Stimulated activated CD8-positive, alpha-beta memory T cell treated with anti-CD3 and anti-CD28 coated beads, Interleukin-2, amount 100 ng/mL, for 48 hours (primary cell): ENCODE measurements at places on chromosomes 3 and 15.

GRCh38 chr3:187014417-187014864 lies 84.1 kb downstream of the ST6GAL1 start:
- no peak for DNase-seq

DNA sequence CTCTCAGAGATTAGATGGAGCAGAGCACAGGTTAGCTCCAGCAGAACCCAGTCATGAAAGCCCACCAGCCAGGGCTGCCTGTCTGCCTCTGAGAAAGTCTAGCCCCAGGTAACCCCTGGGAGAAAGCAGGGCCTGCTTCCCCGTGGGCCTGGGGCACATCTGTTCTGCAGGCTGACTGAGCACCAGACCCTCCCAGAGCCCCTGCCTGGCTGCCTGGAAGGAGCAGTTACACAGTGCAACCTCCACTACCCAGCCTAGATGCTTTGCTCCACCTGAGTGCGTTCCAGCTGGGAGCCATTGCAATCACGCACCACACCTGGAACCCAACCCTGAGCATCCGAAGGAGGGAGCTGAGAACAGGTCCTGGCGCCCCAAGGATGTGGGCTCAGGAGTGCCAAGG lies 24.7 kb upstream of the OR5K4 start:
- DNase-seq = no peak

DNA sequence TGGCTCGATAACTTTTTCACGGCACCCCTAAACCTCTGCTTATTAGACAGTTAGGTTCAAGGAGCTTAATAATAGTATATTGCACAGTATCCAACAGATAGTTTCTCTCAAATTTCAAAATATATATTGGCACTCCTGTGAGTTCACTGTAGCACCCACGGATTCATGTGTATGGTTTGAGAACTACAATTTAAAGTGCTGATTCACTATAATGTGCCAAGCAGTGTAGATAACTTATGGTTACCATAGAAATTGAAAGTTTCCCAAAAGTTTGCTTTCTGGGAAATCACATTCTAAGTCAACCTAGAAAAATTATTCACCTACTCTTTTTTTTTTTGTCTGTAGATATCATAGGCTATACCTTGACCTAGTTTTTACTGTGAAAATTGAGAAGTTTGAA lies 86.6 kb downstream of the GAP43 start:
- DNase-seq = no peak

DNA sequence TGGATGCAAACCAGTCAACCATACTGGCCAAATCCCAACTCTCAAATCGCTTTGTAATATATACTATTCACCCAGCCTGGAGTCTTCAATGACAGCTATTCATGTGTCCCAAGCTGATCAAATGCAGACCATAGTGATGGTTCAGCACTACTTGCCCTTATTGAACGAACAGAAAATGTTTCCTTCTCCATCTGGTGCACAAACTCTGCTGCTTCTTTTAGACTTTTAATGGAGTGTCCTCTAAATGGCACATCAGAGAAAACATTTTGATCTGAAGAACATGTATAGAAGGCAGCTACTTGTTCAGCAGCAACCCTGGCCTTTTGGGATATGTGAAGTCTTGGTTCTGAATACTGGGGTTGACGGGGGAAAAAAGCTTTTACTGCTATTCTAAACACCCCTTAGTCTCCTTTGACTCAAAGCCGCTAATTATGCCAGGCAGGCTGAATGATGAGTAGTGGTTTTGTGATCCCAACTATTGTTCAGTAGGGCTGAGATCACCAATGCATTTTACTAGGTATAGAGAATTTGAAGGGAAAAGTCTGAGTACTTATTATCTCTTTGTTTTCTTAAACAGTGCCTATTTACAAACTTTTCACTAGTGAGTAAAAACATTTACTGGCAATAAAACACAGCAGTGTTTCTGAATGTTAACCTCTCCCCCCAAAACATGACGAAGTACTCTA lies 781.2 kb downstream of the ROBO1 start:
- no peak for DNase-seq

DNA sequence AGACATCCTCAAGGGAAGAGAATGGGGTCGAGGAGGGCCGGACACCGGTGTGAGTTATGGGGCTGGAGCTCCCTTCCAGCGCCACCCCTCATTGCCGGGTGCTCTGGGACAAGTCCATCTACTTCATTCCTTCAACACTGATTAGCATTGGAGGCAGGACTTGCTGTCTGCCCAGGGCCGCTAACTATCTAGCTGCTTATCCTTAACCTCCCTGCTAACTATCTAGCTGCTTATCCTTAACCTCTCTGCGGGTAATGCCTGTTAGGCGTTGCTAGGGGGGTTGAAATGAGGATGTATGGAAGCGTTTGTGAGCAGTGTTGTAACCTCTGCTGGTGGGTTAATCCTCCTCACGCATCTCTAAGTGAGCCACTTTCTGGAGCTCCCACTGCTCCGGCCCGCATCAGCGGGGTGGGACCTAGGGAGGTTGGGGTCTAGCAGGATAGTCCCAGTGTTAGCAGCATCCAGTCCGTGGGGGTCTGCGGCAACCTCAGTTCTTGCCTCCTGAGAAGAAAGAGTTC lies 10.9 kb upstream of the CHAC1 start:
- no peak for DNase-seq

- no peak for DNase-seq
Observed at GRCh38 chr3:189363590-189364255, 192.0 kb downstream of the TPRG1 start.

DNA sequence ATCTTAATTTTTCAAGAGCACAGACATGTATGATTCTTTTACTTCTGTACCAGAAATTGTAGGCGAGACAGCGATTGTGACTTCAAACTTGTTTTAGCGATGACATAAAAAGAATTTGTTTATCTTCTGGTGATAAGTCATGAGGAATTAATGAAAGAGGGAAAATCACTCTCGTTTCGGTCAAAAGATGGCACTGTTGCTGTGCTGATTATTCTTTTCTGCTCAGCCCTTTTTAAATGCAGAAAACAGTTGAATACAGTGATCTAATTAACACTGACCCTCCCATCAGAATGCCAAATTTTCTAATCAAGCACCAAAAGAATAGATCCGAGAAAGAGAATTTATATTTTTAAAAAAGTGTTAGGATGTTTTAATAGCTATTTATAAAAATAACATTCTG lies 52.6 kb downstream of the NSUN3 start:
- no peak for DNase-seq
